Esophagus squamous epithelium (tissue), 5 donors: ENCODE measurements at places on chromosomes 2 and 18. TPM values are rescaled to one million over a fixed set of nuclear protein-coding genes. Genes with fewer than 3 reads are reported as not detected.
A peak's percentile ranks its signal among the peaks of the same experiment; 100 is the strongest.

GRCh38 chr2:207166039-207166348, 246 bp upstream of the KLF7 start:
- DNase-seq, result peak; percentile 94

DNA sequence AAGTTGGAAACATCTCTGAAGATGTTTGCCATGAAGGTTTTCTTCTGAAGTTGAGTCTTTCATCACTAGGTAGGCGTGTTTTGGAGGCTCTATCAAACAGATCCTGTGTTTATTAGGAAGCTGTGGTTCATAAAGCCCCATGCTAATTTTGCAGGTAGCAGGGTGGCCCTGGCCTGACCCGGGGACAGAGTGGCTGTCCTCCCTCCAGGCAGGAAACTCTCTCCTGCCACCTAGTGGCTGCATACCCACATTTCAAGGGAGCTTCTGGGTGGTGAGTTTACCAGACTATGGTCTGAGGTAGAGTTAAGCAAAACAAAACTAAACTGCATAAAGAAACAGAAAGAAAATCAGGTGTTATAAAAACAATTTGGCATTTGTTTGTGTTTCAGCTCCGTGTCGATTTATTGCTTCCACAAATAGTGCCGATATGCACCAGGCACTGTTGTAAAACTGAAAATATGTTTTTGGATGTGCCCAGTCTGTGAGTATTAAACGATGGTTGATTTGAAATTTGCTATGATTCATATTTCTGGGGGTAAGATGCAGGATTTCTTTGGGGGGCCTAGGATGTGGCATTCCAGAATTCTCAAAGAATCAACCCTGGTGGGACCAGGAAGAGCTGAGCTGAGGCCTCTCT, 26.0 kb upstream of the IL37 start:
- DNase-seq, result no peak

DNA sequence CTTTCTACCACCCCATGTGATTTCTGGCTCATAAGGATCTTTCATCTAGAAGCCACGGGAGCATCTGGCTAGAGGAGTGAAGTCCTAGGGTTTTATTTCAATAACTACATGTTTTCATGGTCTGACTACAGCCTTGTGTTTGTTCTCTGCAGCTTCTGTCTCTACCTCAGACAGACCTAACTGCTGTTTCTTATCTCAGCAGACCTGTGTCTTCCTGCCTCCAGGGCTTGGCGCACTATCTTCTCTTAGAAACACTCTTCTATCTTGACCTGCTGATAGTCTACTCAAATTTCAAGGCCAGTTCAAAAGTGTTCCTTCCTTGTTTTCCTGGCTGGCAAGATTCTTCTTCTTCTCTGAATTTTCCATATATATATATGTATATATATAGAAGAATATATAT, 11.0 kb upstream of the TRIB2 start:
- DNase-seq, result no peak

GRCh38 chr2:226828191-226828590, 7.7 kb upstream of the RHBDD1 start:
- no peak for DNase-seq

GRCh38 chr2:236211296-236211695, 43.1 kb upstream of the GBX2 start:
- DNase-seq, result no peak

Gene CFAP65
- total RNA-seq, result not detected

Gene LYPD6B
- total RNA-seq, result 9.2 TPM

GRCh38 chr2:232245111-232245510, 133.4 kb upstream of the ALPP start:
- DNase-seq, result no peak

- DNase-seq, result no peak
Measured at GRCh38 chr2:178530625-178531142, 50.4 kb downstream of the PLEKHA3 start.

- no peak for DNase-seq
Measured at GRCh38 chr2:238158509-238159070, at the start of gene ERFE. Gene ERFE (plus strand): TSS chr2:238158970. CDS start chr2:238159008, 38 bp downstream.

GRCh38 chr18:31057051-31057450, 14.5 kb upstream of the DSC3 start:
- DNase-seq, result no peak

Gene MERTK
- total RNA-seq, result 1.8 TPM

- no peak for DNase-seq
Measured at GRCh38 chr2:144094408-144095151, 425.3 kb downstream of the ZEB2 start.

Gene SPATS2L
- 91.9 TPM for total RNA-seq

Gene ASB18
- total RNA-seq, result not detected

DNA sequence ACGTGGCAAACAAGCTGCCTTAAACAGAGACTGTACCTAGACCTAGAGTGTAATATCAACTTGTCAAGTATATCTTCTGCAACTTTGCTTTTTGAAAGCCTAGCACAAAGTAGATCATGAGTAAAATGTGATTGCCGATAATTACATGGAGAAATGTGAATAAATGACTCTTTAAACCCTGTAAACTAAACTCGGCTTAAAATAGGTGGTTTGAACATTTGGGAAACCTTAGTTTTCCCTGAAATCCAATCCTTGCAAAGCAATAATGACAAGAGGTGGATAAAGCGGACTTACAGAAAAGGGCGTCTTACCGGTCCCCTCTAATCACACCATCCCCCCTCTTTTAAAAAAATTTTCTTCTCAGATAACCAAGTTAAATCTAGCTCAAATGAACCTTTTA, 549 bp upstream of the PSMD14 start:
- no peak for DNase-seq

DNA sequence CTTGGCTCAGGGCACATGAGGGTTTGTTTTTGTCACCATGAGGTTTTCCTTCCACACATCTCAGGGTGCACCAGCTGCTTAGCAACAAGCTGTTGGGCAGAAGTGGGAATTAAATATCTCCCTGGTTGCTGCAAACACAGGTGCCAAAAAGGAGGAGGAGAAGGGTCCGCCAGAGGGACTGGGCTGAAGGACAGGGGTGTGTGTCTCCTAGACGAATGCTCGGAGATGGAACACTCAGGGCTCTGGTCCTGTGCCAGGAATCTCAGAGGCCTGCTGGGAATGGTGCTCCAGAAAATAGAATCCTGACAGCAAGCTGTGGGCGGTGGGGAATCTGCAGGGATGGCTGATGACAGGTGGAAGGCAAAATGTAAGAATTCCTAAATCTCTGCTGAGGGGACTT, 94.5 kb downstream of the VSNL1 start:
- no peak for DNase-seq

- no peak for DNase-seq
Measured at GRCh38 chr2:3342324-3342723, 35.3 kb downstream of the EIPR1 start.
